ENCODE measurements at places on chromosomes 1 and 21.

DNA sequence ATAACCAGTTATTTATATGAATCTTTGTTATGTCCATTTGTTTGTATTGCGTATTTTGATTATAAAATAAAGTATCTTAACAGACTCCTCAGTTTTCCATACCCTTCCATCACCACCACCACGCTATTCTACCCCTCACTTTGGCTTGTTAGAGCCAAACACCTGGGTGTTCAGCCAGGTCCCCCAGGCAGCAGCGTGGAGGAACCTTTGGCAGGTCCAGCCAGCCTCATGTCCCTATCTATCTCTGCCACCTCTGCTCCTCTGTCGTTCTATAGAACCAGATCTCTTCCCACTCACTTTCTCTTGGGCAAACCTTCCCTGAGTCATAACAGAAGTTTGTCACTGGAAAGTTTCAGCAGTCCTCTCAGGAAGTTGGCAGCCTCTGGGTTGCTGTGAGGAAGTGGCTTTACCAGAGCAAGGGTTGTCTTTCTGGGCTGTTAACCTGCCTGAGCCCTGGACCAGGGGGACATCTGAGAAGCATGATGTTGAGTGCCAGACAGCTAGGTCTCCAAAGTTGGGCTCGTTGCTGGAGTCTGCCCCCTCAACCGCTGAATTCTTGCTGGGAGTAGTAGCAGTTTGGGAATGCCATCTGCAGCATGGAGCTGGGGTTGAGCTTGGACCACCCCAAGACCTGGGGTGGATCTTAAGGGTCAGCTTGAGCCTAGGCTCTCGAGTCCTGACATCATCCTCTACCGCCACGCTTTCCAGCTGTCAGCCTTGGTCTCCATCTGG, 996 bp upstream of the SH3BGRL3 start:
- DNase-seq = peak; percentile 82

DNA sequence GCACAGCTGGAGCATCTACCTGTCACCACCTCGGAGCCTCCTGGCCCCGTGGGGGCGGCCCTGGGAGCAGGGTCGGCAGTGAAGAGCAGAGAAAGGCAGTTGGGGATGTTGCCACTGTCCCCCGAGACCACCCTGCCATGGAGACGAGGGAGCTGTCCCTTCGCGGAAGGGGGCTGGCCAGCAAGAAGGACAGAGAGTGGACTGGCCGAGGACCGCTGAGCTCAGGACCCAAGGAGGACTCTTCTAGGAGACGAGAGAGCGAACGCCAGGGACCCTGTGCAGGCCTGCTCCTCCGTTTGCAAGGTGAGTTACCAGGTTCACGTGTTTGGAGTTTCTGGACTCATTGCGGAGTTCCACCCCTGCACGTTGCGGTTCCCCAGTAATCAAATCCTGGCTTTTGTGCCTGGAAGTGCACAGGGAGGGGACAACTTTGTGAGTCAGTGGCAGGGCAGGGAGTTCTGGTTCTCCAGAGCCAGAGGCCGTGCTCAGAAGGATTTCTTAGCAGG, 5.6 kb upstream of the POFUT2 start:
- peak; percentile 46 for DNase-seq

DNA sequence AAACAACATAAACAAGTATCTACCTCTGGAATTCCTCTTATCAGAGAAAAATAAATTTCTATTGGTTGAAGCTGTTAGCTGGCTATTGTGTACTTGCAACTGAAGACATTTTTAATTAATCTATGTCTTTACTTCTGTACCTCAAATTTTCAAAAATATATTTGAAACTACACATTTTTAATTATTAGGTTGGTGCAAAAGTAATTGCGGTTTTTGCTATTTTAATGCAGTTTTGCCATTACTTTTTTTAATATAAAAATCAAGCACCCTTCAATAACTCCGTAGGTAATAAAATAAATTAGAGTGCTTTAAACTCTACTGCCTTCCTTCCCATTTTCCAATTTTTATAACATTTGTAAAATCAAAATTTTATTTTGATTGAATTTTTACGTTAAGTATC, 262.1 kb upstream of the DUSP10 start:
- no peak for DNase-seq

DNA sequence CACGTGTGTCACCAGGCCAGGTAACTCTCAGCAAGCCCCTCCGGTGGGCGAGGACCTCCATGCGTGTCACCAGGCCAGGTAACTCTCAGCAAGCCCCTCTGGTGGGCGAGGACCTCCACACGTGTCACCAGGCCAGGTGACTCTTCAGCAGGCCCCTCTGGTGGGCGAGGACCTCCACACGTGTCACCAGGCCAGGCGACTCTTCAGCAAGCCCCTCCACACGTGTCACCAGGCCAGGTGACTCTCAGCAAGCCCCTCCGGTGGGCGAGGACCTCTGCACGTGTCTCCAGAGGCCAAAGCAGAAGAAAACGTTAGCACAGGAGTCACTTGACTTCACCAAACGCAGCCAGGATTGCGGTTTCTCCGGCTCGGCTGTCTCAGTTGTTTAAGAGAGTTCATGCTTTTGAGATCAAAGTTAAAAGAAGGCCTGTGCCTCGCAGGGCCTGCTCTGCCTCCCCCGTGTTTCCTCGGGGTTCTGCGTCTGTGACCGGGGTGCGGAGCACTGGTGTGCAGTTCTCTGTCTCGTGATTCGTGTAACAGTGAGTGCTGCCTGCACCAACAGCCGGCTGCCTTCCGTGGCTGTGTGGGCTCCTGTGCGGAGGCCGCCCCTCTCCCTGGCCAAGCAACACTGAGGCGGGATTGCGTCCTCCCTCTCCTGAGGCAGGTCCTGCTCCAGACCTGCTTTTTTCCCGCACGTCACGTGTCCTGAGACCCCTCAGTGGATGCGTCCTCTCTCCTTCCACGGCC, 56.6 kb downstream of the PRKCZ start:
- DNase-seq = no peak

GRCh38 chr1:156114101-156114918, at the start of gene LMNA:
LMNA (plus strand) TSS chr1:156114711; CDS start chr1:156114919, 208 bp downstream.
- DNase-seq = peak; percentile 98

DNA sequence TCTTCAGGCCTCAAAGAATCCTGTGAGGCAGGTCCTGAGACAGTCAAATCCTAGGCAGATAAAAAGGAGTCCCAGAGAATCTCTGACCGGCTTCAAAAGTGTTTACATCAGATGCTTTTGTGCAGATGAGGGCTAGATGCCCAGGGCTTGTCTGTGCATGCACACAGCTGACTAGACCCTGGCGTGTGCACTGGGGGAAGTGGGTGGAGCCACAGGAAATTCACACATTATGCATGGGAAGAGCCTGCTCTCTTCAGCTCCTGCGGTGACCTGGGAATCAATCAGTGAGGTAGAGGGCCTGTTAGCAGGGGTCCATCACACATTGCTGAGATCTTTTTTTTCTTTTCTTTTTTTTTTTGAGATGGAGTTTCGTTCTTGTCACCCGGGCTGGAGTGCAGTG, 36.6 kb upstream of the NHLH2 start:
- peak; percentile 3 for DNase-seq

- no peak for DNase-seq
Measured at GRCh38 chr1:225476100-225476511, 48.3 kb upstream of the LBR start.

DNA sequence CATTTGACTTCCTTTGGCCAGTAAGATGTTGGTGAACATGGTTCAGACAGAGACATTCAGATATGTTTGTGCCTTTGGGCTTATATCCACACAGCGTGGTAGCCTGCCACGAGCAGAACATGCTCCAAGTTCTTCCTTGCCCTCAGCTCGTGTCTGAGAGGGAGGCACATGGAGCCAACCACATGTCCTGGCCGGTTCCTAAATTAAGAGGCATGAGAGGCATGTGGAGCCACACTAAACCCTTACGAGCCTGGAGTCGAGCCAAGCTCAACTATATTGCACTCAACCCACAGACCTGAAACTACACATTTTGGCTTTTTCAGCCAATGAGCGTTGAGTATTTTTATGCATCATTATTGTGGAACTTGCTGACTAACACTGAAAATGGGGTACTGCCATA, 133.7 kb upstream of the KCNK1 start:
- DNase-seq = no peak

- no peak for DNase-seq
Measured at GRCh38 chr1:4488018-4488417, 166.4 kb upstream of the AJAP1 start.

DNA sequence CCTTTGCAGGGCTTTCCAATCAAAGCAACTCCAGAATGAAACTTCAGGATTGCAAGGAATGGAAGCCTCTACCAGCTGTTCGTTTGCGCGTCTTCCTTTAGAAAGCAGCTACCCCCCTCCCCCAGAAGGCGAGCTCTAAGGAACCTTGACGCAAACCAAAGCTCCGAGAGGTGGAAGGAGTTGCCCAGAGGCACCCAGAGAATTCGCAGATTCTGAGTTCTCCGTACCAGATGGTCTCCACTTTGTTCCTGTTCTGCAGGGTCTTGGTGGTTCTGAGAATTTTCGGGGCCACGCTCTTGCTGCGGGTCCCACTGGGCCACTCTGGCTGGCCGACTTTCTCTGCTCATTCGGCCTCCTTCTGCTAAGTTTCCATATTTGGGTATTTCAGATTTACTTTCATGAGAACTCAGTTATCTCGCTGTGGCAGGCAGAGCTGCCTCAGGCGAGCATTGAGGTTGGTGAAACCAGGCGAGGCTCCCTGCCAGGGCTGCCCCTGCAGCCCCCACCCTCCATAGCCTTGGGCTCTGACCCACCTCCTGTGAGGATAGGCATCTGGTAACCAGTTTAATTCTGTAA, 801 bp downstream of the TRAF5 start:
- peak; percentile 61 for DNase-seq

GRCh38 chr1:8590721-8591351, 226.6 kb downstream of the RERE start:
- DNase-seq = no peak

DNA sequence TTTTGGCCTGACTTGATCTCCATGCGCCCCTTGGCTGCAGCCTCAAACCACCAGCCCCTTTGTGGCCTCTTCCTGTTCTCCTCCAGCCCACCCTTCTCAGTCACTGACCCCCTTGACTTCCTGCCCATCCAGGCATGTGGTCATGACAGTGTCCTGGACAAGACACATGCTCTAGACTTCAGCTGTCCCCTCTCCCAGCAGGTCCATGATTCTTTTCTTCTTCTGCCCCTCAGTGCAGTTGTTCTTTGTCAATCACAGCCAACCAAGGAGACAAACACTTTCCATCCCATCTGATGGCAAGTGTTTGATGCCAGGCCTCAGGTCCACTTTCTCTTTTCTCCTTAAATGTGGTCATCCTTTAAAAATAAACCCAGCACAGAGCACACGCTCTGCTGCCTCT, 49.7 kb downstream of the SYT6 start:
- no peak for DNase-seq

DNA sequence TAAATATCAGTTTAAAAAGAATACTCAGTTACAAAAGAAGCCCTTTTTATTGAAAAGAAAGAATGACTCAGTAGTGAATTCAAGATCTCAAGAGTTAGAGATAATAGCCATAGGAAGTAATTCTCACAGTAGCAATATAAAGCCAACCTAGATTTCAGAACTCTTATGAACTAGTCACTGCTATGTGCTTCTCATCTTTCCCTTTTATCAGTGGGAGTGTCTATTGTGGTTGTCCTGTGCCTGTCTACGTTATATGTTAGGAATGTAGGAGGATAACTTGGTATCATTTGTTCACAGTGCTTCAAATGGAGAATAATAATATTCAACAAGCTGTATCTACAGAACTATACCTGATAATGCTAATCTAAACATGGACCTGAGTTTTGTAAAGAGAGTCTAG, 73.1 kb upstream of the RGS21 start:
- peak; percentile 37 for DNase-seq

DNA sequence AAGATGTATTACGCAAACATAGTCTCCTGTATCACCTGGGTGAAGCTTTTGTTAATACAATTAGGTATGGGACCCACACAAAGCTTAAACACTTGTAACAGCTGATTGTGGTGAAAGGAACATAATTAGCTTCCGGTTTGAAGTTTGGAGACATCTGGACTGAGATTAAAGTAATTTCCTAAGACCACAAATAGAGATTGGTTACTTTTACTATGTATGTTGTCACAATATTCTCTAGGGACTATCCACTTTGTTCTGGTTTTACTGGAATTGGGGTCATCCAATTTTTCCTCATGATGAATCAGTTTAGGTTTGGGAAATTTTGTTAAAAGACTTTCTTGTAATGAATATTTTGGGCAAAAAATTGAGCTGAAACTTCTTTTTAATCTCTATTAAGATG, 71.8 kb upstream of the SAMSN1 start:
- no peak for DNase-seq

GRCh38 chr1:162908780-162909179, 47.8 kb upstream of the CCDC190 start:
- DNase-seq = peak; percentile 94

DNA sequence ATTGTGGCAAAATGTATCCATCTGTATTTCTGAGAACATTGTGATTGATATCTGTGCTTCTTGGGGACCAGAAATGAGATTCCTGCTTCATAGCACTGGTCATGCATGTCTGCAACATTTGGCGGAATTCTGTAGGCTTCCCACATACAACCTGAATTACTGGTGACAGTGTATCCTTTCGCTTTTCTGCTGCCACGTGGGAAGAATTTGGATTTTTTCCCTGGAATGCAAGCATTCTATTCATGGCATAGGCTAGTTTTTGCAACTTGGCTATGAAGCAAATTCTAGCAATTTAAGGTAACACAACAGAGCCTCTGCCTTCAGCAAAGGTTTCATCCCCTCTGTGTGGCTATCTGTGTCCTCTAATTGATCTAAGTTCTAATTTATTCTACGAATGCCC, 85.9 kb downstream of the BCAR3 start:
- no peak for DNase-seq

DNA sequence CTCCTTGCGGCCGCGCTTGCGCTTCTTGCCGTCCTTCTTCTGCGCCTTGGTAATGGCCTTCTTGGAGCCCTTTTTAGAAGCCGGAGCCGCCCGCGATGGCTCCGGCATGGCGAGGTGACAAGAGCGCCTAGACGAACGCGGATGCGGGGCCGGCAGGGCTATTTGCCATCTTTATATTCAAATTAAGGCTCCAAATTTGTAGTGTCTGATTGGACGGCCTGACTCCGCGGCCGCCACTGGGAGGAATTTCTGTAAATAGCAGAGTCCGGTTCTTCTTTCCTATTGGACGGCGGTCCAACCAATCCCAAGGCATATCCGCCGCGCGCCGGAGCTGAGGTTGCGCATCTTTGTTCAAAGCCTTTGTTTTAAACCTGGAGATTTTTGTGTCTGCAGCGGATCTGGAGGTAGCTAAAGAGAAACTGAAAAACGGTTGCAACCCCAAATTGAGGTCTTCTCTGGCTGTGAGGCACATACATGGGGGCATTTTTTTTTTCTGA, 22.6 kb upstream of the RNF187 start:
- DNase-seq = peak; percentile 67

GRCh38 chr1:181111559-181111958, 23.1 kb downstream of the IER5 start:
- DNase-seq = peak; percentile 84
